ENCODE measurements at places on chromosomes 7 and 10. TPM values are rescaled to one million over a fixed set of nuclear protein-coding genes. Genes with fewer than 3 reads are reported as not detected.

DNA sequence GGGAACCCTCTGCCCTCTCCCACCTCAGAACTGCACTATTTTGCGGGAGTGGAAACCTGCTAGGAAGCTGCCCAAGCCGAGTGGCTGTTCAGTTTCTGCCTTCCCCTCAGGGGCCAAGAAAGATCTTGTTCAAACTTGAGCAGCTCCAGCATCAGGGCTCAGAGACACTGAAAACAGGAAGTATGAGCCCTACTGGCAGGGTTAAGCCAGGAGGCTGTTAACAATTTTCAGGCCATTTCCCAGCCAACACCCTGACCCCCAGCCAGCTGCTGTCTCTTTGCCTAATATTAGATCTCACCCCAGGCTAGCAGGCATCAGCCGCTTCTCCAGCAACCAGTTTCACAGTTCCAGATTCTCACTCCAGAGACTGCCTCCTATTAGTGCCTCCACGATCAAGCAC lies 9.2 kb downstream of the PLAU start:
- peak; percentile 67 for DNase-seq

DNA sequence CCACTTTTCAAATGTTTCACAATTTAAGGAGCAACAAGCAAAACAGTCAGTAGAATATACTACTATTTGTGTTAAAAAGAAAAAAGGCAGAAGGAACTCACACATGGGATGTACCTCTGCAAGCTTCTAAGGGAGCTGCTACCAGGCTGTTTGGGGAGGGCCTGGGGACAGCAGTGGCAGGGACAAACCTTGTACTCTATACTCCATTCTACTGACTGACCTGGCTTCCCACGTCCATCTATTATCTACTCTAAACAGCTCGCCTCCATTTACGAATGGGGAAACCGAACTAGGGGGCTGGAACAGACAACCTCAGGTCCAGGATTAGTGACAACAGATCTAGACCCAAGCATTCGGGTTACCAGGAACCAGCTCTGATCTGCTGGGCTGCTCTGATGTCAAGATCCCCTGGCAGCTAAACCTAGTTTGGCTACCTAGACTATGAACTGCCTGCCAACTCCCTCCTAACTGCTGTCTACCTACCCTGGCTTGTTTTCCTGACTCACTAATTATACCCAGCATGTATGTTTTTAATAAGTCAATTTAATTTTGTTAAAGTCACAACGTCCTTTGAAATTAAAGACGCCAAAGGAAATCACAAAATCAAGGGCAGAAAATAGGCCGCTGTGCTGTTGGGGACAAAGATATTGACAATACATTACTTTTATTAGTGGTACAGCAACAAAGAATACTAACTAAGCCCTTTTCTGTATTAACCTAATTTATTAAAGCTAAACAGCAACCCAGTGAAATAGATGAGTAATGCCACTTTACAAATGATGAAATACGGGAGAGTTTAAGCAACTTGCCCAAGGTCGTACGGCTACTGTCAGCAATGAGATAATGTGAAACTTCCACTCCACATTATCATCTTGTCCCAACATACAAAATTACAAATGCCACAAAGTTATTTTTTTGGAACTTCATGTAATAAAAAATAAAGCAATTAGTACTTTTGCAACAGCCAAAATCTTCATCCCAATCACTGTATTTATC lies 5.3 kb downstream of the PSAP start:
- DNase-seq = no peak

- peak; percentile 36 for DNase-seq
These were observed at the start of gene CREB5 for GRCh38 chr7:28411876-28412662. Gene CREB5 (plus strand): TSS chr7:28412518. CDS start chr7:28412915, 397 bp downstream.

DNA sequence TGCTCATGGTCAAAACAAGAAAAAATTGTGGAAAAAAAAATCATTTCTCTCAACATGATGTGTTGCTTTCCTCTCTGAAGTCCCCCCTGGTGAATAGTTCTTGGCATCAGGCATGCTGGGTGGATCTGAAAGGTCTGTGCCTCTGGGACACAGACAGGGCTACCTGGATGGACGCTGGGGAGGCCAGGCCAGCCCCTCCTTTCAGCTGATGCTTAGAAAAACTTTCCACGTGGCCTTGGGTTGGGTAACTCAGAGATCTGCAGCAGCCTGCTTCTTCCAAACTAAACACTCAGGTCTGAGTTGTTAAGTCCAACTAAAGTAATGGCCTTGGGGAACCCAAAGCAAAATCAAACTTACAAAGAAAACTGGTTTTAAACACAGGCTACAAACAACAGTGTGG lies 113.0 kb downstream of the CCDC3 start:
- DNase-seq = no peak

DNA sequence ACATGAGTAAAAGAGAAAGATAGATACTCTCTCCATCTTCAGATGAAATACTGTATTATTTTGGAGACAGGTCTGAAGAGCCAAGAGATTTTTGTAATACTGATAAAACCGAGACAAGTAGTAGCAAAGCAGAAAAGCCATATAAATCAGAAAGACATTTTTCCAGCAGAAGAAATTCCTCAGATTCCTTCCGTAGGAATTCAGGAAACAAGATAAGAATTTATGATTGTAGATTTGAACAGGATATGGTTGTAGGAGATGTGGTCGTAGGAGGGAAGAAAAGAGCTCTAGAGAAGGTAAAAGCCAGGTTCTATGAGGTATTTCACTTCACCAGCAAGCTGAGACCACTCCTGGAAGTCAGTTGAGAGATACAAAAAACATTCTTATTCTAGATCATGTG lies 17.6 kb upstream of the AASS start:
- no peak for DNase-seq

DNA sequence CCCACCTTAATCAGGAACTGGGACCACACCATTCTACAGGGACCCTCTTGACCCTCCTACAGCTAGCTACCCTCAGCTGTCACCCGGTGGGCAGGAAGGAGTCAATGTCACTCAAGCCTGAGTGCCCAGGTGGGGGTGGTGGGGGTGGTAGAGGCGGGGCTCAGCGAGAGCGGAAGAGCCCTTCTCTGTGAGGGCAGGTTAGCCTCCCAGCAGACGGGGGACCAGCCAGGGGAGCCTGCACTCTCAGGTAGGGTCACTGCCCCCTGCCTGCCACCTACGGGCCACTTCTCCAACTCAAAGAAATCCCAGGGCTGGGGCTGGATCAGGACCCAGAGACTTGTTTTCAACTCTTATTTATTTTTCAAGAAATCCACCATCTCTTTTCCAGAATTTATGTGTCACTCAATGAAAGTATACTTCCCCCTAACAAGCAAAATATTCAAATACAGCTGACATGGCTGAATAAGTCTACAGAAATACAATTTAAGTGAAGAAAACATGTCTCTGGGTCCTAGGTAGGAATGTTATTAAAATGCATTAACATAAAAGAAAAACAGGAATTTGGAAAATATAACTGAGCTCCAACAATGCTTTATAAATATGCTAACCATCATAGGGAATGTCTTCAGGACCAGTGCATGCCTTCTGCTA lies 63.4 kb upstream of the DDC start:
- DNase-seq = no peak

DNA sequence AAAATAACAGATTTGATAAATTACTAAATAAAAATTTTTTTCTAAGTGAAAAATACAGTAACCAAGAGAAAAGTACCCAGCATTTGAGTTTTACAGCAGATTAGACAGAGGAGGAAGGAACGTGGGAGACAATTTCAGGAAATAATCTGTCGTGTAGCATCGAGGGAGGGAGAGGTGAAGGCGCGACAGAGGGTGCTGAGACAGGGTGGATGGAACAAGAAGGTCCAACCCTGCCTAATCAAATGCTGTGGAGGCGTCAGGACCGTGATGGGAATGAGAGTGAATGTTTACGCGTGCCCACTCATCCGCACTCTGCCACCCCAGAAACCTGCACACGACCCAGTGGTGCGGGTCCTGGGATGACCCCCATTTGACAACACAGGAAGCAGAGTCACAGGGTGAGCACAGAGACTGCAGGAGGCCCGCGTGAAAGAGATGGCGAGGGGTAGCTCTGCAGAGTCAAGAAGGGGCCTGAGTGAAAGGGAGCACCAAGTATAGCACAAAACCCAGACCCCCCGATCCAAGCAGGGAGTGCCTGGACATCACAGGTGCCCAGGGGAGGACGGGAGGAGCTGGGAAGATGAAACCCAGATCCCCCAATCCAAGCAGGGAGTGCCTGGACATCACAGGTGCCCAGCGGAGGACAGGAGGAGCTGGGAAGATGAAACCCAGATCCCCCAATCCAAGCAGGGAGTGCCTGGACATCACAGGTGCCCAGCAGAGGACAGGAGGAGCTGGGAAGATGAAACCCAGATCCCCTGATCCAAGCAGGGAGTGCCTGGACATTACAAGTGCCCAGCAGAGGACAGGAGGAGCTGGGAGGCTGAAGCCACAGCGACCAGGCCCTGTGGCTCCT lies 558.9 kb downstream of the DNAJB6 start:
- DNase-seq = no peak

DNA sequence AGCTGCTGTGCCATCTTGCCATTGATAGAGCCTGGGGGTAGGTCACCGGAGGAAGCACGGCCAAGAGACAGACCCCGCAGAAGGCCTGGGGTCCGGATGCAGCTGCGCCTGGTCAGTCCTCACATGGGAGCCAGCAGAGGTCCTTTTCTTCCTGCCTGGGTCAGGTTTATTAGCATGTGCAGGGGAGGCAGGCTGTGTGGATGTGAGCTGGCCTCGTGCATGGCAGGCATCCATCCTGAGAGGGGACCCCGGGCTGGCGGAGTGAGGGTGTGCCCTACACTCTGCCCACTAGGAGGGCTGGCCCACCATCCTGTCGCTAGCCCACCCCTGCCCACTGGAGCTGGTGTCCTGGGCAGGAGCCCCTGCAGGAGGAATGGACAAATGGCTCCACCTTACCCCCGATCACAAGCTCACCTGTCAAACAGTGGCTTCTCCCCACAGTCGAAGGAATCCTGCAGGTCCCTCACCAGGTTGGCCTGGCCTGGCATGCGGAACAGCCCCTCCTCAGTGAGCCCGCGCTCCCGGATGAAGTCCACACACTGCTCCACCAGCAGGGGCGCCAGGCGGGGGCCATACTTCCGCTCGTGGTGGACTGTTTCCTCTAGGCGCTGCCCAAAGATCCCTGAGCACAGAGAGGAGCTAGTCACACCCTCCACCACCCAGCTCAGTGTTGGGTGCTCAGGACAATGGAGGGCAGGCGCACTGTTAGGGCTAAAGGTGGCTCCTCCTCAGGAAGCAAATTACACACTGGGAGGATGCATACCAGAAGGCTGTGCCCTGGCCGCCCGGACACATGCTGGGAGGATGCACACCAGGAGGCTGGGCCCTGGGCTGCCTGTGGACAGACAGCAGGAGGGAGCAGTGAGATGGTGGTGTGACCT lies 145.4 kb downstream of the ARHGAP22 start:
- DNase-seq = no peak

GRCh38 chr7:129778770-129779601 lies 167.5 kb downstream of the NRF1 start:
- DNase-seq = peak; percentile 22

- peak; percentile 59 for DNase-seq
These were observed 133.8 kb upstream of the AKR1E2 start for GRCh38 chr10:4692206-4692605.

DNA sequence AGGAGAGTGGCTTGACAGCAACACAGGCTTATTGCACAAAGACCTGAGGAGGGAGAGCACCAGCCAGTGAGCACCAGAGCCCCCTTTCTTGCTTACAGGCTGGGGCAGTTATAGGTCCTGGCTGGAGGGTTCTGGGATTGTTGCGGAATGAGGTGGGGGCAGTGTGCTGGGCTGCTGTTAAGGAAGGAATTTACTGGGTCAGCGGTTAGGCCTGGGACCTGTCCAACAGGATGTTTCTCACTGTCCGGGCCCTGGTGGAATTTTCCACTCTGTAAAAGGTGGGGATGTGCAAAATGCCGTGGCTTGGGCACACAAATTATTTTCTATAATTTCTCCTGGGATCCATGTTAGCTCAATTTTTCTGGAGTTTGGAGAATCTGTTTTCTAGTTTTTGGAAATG lies 757.3 kb downstream of the TYW1 start:
- DNase-seq = no peak

GRCh38 chr10:29205787-29206186 lies 83.1 kb upstream of the LYZL1 start:
- no peak for DNase-seq

DNA sequence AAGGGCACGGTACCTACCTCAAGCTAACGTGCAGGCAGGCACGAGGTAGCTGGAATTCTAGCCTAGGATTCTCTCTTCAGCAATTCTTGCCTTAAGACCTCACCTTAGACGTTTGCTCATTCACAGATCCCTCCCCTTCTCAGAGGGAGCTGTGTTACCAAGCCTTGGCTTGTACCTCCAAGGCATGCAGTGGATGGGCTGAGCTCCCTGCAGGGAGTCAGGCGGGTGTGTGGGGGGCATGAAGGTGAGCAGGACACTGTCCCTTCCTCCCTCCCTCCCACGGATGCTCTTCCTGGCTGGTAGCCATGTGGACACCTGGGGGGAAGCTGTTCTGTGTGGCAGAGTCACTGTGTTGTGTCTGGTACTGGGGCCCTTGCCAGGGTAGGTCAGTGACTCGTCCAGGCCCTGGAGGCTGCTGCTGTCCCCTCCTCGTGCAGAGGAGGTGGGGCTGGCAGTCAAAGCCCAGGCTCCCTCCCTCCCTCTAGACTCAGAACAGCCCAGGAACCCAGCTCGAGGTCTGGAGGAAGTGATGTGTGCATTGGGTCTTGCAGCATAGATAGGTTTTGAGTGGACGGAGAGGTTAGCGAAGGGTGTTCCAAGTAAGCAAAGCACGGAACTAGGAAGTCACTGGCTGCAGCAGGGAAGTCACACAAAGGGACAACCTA lies 222.2 kb upstream of the SH2B2 start:
- peak; percentile 60 for DNase-seq

DNA sequence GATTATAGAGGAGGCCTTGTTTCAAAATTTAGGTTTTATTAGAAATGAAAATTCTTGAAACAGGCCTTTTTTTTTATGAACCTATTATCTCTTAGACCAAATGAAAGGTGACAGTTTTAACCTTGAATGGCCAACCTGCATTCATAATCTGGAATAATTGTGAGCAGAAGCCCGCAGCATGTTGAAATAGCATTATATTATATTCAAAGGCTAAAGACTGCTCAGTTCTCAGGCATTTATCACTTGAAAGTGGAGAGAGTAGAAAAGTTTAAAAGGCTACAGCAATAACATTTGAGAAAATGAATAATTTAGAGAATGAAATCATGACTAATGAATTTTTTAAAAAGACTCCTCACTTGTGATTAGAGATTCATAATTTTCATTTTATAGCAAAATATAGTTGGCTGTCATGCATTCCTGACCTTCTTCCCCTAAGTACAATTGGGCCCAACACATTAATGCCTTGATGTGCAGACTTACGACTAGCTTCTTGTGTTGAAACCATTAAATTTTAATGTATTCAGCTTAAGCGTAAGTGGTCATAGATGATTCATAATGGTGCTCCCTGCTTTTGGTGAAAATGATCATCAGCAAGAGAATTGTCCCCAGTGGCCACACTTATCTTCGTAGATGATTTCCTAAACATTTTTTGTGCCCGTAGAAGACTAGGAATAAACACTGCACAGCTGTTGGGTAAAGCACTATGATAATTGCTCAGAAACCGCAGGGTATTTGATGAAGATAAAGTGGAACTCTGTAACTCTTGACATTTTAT lies 346.6 kb upstream of the BMPER start:
- no peak for DNase-seq

- no peak for DNase-seq
These were observed 1.3 kb downstream of the AFAP1L2 start for GRCh38 chr10:114402871-114403540.

The PLPP4 gene
- total RNA-seq = 10.7 TPM

The CBLL1 gene
- 10.7 TPM for total RNA-seq

The UNCX gene
- not detected for total RNA-seq

The COBL gene
- 8.8 TPM for total RNA-seq

The ABCC2 gene
- total RNA-seq = 2.4 TPM

The GNAT3 gene
- total RNA-seq = not detected

The GRID2IP gene
- not detected for total RNA-seq

The PIK3CG gene
- total RNA-seq = not detected

The TMEM176B gene
- not detected for total RNA-seq

The NKX2-3 gene
- 0.07 TPM for total RNA-seq

The FAM25G gene
- not detected for total RNA-seq
